ENCODE measurements at places on chromosomes 6 and 20. TPM values are rescaled to one million over a fixed set of nuclear protein-coding genes. Genes with fewer than 3 reads are reported as not detected.

GRCh38 chr6:7139835-7140470, 32.2 kb downstream of the RREB1 start:
- DNase-seq = no peak

The CTAGE9 gene
- not detected for total RNA-seq

DNA sequence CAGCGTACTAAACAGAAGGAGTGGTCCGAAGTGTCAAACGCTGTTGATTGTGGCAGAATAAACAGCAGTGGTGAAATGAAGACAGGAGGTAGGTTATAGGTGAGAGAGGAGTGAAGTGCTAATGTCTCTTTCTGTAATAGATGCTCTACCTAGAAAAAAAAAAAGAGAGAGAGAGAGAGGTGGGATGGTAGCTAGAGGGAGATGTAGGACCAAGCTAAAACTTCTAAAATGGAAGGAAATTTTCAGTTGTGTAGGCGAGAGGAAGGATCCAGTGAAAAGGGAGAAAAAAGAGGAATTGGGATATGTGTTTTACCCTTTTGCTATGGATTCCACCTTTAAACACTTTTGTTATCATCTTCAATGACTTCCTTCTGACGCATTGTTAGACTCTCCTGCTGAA, 126.5 kb upstream of the BMP2 start:
- no peak for DNase-seq

DNA sequence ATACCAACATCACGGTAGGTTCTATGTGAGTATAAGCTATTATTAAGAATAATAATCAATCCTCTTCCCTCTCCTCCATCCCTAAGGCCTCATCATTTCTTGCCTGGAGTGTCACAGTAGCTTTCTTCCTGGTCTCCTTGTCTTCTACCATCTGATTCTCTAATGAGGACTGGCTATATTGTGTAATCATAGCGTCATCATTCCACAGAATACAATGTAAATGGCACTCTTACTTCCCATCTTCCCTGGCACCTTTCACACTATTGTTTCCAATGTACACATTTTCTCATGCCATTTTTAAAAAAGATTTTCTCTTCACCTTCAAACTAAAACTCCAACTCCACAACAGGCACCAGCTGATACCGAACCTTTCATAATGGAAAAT, 2.2 kb upstream of the BTN3A2 start:
- no peak for DNase-seq

- peak; percentile 64 for DNase-seq
These were observed 41.6 kb downstream of the UNC5CL start for GRCh38 chr6:40997234-40997957.

DNA sequence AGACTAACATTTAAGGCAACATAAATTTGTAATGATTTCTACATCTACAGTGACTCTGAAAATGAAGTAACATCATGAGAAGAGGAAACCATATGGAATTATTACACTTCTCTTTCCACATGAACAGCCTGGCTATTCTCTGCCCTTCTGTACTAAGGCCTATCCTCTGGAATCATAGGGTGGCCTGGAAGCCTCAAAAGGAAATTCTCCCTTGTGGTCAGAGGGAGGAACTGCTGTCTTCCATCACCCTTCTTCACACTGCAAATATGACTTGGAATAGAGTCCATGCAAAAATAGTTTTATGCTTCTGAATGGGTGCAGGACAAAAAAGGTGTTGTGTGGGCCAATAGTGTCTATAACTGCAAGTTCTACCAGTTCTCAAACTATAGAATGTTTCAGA, 44.6 kb upstream of the SH3BGRL2 start:
- DNase-seq = no peak

GRCh38 chr6:28011722-28012121, 54.7 kb downstream of the OR2B6 start:
- peak; percentile 56 for DNase-seq

GRCh38 chr20:57598491-57598890, 21.7 kb downstream of the ZBP1 start:
- DNase-seq = no peak

GRCh38 chr6:40918040-40918651, 120.9 kb downstream of the UNC5CL start:
- DNase-seq = no peak

DNA sequence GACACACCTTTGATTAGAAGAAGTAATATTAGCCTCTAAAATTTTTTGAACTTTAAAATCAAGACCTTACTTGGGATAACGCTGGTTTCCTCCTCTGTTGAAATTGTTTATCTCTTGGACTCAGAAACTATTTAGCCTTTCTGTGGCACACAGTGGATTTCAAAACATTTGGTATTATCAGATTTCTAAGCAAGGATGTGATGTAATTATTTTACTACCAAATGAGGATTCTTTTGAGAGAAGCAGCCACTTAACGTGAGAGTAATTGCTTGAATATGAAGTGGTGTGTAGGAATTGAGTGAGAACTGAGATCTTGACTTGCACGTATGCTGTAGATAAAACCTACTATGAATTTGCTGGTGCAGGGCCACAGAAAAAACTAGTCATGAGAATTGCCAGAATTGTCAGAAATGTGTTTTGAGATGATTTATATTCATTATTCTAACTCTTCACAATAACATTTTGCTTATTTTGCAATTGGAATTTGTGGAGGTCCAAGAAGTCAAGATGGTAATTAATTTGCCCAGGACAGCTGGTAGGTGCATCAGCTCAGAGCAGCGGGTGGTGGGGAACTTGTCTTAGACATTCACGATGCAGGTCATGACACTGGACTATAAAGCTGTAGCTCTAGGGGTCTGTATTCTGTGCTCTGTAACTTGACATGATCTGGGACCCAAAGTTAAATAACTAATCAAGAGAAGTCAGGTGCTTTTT, 53.4 kb downstream of the AKAP12 start:
- DNase-seq = no peak

The SLC22A2 gene
- total RNA-seq = not detected

DNA sequence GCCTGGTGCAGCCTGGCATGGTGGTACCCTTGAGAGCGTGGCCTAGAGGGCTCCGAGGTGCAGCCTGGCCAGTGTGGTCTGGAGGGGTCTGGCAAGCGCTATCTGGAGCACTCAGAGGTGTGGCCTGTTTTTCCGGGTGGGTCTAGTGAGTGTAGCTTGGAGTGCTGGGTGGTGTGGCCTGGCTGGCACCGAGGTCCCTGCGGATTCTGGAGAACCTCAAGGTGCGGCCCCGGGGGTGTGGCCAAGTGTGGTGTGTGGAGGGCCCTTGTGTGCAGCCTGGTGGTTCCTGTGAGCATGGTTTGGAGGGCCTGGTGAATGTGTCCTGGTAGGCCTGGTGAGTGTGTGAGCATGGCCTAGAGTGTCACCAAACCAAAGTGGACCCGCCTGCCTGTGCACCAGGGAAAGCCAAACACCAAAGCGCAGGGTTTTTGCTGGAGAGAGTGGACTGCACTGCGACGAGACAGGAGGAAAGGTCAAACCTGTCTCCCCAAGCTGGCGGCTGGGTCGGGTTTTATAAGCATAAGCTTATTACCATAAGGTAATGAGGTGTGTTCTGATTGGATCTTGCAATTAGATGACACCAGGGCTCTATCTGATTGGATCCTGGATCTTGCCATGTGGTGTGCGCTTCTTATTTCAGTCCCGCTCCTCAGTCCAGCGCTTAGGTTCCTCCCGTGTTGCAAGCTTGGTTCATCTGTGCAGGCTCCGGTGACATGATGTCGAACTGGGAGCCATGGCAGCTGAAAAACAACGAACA, 35.7 kb downstream of the IGF2R start:
- DNase-seq = no peak

- no peak for DNase-seq
These were observed 205.6 kb upstream of the ZNF184 start for GRCh38 chr6:27678469-27678868.

All from kidney epithelial cell (primary cell).